ENCODE measurements at places on chromosomes 3 and 15.
A peak's percentile ranks its signal among the peaks of the same experiment; 100 is the strongest.

DNA sequence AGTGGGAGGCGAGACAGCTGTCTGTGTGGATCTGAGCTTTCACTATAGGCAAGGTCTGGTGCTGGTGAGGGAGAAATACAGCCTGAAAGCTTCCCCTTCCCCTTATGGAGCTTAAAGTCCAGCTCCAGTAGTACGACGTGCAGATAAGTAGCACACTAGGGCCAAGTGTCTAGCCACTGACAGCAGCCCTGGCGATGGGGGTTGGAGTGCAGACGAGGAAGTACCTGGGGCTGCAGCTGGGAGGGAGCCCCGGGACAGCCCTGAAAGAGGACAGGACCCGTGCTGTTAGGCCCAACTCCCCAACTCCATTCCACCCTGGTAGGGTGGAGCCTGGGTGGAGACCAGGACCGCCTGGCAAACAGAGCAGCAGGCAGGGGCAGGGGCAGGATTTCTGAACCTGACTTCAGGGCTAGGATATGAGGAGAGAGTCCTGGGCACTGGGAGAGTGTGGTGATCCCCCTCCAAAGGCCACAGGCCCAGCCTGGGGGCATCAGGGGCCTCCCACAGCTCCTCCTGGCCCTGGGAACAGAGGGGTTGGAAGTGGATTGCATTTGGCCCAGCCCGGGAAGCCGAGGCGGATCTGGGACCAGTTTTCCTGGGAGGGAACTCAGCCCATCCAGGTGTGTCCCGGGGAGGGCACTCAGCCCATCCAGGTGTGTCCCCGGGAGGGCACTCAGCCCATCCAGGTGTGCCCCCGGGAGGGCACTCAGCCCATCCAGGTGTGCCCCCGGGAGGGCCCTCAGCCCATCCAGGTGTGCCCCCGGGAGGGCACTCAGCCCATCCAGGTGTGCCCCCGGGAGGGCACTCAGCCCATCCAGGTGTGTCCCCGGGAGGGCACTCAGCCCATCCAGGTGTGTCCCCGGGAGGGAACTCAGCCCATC, 42.8 kb downstream of the BDH1 start:
- peaks cover 8% of the 10 kb centered on the region for H3K36me3 ChIP-seq
- no peak for DNase-seq
- H3K27me3 ChIP-seq = no peaks in the 10 kb centered on the region
- no peak overlapping the region for H3K27ac ChIP-seq
- no peak overlapping the region for H3K4me3 ChIP-seq

- H3K4me3 ChIP-seq = no peak overlapping the region
- H3K4me1 ChIP-seq = no peaks in the 10 kb centered on the region
- no peak overlapping the region for H3K27ac ChIP-seq
- H3K36me3 ChIP-seq = no peaks in the 10 kb centered on the region
Measured at GRCh38 chr3:123432832-123433523, 15.9 kb downstream of the ADCY5 start.

DNA sequence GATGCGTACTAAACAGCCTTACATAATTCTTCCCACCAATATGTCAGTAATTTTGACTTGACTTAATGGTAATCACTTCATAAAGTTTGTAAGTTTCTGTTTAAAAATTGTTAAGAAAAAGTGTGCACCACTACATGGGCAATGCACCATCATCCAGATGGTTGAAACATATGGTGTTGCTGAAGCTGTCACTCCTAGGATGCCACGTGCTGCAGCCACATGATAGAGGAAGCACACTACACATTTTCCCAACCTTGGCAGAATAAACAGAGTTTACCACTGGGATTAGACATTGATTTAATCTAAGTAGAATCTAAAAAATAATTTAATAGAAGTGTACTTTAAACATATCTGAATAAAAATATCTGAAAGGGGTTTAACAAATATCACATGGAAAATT, 1209.9 kb downstream of the NSUN3 start:
- no peaks in the 10 kb centered on the region for H3K27me3 ChIP-seq
- no peak overlapping the region for H3K4me3 ChIP-seq
- DNase-seq = no peak
- H3K36me3 ChIP-seq = no peaks in the 10 kb centered on the region
- H3K4me1 ChIP-seq = no peaks in the 10 kb centered on the region

DNA sequence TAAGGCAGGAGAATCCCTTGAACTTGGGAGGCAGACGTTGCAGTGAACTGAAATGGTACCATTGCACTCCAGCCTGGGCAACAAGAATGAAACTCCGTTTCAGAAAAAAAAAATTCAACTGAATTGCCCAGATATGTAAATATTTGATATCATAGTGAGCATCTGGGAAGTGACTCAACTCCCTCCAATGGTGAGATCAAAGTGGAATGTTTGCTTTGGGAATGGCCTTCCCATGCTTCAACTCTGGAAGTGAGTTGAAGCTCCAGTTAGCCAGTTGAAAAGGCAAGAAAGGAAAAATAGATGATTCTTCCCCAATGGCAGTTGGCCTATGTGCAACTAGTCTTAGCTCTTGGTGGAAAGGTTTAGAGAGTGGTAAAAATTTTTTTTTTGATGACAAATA, 131.6 kb upstream of the CMC1 start:
- no peaks in the 10 kb centered on the region for H3K36me3 ChIP-seq
- no peak for DNase-seq
- H3K4me1 ChIP-seq = no peaks in the 10 kb centered on the region
- H3K4me3 ChIP-seq = no peak overlapping the region
- H3K27ac ChIP-seq = no peak overlapping the region
- H3K27me3 ChIP-seq = no peaks in the 10 kb centered on the region

DNA sequence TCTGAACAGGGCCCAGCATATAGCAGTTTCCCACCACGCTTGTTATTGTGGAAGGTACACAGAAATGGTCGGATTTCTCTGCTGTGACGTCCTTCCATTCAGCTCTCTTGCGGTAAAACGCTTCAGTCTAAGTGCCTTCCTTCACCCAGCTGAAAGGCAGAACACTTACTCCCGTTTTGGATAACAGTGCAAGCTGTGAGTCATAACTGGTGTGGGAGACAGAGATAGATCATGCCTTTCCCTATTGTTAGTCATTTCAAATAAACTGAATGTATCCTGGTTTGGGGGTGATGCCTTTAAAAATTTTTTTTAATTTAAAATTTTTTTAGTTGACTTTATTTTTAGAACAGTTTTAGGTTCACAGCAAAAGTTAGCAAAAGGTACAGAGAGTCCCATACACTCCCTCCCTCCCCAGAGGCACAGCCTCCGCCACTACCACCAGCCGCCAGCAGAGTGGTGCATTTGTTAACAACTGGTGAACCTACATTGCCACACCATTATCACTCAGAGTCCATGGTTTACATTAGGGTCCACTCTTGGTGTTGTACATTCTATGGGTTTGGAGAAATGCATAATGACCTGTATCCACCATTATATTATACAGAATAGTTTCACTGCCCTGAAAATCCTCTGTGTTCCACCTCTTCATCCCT, 94.9 kb upstream of the NSMCE3 start:
- H3K36me3 ChIP-seq = no peaks in the 10 kb centered on the region
- H3K4me1 ChIP-seq = no peaks in the 10 kb centered on the region
- H3K27ac ChIP-seq = no peak overlapping the region
- no peaks in the 10 kb centered on the region for H3K27me3 ChIP-seq
- H3K4me3 ChIP-seq = no peak overlapping the region

GRCh38 chr3:124688581-124689454, 41.4 kb upstream of the UMPS start:
- H3K36me3 ChIP-seq = no peaks in the 10 kb centered on the region
- H3K4me3 ChIP-seq = no peak overlapping the region
- peak; percentile 57 for DNase-seq

All from CD4-positive, alpha-beta memory T cell (primary cell).